ENCODE measurements at places on chromosomes 1 and 21. TPM values are rescaled to one million over a fixed set of nuclear protein-coding genes. Genes with fewer than 3 reads are reported as not detected.

- no peak for DNase-seq
These were observed 3.5 kb downstream of the TIE1 start for GRCh38 chr1:43304314-43304681.

GRCh38 chr1:40058453-40059337 is 18.2 kb downstream of the CAP1 start:
- no peak for DNase-seq

DNA sequence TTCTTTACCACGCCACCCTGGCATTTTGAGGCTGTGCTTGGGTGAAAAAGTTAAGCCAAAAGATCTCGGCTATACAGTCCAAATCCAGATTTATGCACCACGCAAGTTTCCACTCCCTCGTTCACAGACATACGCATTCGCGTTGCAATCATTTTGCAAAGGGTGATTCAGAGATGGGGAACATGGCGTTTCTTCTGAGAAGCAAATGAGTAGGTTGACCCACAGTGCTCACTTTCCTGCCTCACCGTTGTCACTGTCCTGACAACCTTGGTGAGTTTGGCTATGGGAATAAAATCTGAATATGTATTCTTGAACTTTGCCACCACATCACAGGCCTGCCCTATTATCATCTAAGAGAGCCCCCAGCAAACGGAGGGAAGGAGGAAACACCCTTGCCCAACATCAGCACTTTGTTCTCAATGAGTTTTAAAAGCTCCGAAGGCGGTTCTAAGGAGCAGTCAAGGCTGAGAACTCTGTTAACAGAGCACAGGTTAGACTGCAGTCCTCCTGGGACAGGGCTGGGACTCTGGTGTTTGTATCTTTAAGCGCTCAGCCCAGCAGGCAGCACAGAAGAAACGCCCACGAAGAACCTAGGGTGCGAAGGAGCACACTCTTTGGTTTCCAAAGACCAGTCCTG is 86.4 kb downstream of the RUNX1 start:
- DNase-seq = no peak

- DNase-seq = no peak
These were observed 201.2 kb upstream of the L1TD1 start for GRCh38 chr1:61993331-61993961.

- DNase-seq = no peak
These were observed 7.7 kb downstream of the AIM2 start for GRCh38 chr1:159068886-159069285.

DNA sequence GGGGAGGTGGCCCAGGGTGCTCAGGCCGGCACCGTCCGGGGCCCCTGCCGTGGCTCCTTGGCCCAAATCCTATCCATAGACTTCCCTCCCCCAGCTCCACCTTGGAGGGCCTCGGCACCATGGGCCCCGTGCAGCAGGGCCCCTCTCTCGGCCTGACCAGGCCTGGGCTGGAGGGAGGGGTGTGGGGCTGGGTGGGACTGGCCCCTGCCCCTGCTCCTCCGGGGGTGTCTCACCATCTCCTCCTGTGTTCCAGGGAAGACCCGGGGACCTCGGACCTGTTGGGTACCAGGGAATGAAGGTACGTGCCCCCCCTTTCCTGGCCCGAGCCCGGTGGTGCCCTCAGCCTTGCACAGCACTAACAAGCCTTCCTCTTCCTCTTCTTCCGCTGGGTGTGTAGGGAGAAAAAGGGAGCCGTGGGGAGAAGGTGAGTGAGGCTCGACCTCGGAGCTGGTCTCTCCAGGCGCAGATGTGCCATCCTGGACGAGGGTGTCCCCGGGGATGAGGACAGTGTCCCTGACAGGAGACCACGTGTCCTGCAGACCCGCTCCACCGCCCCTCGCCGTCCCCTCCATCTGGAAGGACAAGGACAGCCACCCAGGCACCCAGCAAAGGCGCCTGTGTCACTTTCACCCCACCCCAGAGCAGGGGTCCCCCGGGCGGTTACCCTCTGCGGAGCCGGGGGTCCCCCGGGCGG is 7.9 kb downstream of the COL6A1 start:
- DNase-seq = no peak

DNA sequence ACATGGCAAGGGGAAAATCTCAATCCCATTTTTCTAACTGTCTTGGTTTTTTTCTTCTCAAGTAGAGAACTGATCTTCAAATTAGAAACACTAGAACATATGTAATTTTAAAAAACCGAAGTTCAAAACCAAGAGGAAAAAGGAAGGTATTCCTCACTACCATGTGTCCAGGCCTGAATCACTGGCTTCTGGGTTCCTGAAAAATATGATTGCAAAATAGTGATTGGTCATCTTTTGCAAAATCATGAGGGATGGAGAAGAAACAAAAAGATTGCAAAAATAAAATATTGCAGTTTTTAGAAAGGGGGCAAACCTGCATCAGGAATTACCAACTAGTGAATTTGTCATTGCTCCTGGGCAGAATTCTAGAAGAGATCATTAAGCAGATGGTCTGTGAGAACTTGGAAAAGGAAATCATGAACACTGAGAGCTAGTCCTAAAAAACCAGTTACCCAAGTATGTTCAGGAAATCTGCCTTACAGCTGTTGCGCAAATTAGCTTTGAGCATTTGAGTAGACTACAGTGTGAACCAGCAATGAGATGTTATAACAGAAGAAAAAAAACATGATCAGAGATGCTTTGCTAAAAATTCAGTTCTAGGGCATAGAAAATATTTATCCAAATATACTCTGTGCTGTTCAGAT is 49.4 kb downstream of the SPATA46 start:
- no peak for DNase-seq

- no peak for DNase-seq
These were observed 83.6 kb downstream of the JAK1 start for GRCh38 chr1:64882574-64883255.

DNA sequence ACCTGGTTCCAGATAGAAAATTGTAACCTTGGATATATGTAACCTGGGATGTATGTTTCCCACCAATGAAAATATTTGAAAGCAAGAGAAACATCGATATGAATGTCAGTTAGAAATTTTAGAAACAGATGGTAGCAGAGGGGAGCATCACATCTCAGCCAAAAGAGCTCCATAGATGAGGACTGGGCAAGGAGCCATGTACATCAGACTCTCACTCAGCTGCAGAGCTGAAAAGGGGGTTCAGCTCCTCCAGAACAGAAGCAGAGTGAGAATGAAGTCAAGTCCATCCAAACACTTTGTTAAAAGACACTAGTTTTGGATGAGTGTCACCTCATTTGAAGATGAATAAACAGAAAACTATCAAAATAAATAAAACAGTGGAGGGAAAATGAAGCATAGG is 202.4 kb downstream of the HMCN1 start:
- DNase-seq = peak; percentile 13

GRCh38 chr1:2435746-2436355 is 23.5 kb upstream of the PEX10 start:
- no peak for DNase-seq

DNA sequence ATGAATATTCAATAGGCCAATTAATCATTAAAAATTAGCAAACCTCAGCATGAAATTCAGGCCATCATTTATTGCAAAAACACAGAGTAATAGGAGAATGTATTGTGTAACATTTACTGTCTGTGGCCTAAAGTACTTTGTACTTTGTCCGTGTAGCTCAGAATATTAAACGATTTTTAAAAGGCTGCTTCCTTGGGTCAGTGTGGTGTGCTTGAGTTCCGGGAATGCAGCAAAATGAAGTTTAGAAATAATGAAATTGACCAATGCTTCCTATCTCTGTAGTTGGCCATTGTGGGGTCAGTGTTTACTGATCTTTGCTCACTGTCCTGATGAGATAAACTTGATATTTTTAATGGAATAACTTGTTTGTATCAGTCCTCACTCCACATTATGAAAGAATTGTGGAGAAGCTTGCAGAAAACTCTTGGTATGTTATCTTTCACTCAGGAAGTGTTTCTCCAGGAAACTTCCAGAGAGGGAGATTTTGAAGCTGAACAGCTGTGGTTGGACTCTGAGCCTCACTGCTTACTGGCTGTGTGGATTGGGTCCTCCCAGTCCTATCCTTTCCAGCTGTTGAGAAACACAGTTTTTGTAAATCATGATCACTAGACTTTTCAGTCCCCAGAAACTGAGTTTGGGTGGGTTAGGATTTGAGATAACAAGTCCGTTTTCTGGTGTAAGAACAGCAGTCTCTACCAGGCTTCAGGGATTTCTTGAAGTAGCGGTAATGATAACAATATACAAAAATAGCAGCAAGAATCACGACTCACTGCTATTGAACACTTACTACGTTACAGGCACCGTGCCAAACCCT is 19.2 kb upstream of the MTARC1 start:
- DNase-seq = no peak

DNA sequence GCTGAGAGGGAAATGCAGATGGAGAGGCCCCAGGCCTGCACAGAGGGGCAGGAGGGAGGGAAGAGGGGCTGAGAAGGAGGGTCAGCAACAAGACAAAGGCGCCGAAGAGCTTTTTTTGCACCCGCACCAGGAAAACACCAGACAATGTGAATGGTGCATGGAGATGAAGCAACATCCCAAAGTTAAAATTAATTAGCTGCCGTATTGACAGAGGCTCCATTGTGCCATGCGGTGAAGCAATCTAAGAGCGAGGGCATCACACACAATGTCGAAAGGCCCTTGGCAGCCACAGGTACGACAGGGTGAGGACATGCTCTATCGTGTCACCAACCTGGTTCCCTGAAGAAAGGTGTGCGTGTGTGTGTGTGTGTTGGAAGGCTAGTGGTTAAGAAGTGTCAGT is 41.2 kb downstream of the SSBP3 start:
- DNase-seq = no peak

Gene SYT14
- 8.5 TPM for total RNA-seq

Gene KIF14
- 5.2 TPM for total RNA-seq

Gene TIE1
- 32.3 TPM for total RNA-seq

Gene CYP4A22
- not detected for total RNA-seq

Gene NFIA
- total RNA-seq = 74.4 TPM

Gene RPE65
- total RNA-seq = 4.0 TPM

Data from spinal cord (tissue), 10 donors.